ENCODE measurements at places on chromosomes 1 and 21.

GRCh38 chr1:60828944-60829343 is 253.4 kb upstream of the NFIA start:
- no peak for DNase-seq

DNA sequence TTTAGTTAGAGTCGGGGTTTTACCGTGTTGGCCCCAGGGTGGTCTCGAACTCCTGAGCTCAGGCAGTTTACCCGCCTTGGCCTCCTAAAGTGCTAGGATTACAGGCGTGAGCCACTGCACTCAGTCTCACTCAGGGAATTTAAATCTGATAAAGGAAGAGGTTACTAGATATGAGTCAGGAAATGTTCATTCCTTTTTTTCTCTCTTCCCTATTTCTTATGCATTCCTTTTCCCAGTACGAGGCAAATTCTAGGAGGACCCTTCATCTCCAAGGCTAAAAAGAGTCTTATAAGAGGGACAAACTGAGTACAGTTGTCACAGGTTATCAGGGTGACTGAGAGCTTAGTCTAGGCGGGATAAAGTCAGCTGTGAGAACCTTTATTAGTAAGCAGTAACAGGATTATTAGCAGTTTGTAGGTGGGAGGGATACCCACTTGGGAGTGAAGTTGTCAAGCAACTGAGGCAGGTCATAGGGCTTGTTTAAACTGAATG is 9.1 kb downstream of the MACF1 start:
- no peak for DNase-seq

- no peak for DNase-seq
Observed at GRCh38 chr1:44484155-44484688, 79.2 kb downstream of the RNF220 start.

GRCh38 chr1:3013371-3014049 is 7.8 kb upstream of the ACTRT2 start:
- DNase-seq = no peak

DNA sequence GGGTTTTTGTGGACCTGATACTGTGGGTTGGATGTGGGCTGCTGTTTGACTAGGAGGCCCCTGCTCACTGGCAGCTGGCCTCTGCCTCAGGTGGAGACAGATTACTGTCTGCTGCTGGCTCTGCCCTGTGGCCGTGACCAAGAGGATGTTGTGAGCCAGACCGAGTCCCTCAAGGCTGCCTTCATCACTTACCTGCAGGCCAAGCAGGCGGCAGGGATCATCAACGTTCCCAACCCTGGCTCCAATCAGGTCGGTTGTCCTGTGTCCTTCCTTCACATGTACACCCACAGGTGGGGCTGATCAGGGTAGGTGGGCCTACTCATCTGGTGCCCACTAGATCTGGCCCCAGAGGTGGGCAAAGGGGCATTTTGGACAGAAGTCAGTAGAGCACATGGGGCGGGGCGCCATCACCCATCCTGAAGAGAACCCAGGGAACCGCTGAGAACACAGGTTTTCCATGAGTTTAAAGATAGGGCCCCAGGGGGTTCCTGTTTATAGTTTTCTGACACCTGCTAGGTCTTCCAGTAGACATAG is 37.2 kb downstream of the ZBTB17 start:
- DNase-seq = no peak

GRCh38 chr1:22736501-22737080 is 26.0 kb downstream of the EPHB2 start:
- DNase-seq = no peak

DNA sequence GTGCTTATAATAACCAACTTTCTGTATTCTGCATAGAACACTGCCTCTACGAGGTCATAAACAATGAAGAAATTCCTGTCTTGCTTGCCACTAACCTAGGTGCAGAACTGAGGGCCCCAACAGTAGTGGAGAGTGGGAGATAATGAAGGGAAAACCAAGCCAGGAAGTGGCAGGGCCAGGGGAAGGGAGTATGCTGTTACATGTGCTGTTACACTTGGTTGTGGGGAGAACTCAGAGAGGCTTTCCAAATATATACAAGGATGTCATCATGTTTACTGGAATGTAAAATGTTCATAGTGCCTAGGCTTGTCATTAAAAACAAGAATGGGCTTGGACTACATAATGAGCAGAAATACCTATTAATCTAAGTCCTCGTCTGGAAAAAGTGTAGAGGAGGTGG is 31.1 kb downstream of the NHLH2 start:
- DNase-seq = no peak

GRCh38 chr1:109213345-109213823 is 334 bp upstream of the SARS1 start:
- no peak for DNase-seq

DNA sequence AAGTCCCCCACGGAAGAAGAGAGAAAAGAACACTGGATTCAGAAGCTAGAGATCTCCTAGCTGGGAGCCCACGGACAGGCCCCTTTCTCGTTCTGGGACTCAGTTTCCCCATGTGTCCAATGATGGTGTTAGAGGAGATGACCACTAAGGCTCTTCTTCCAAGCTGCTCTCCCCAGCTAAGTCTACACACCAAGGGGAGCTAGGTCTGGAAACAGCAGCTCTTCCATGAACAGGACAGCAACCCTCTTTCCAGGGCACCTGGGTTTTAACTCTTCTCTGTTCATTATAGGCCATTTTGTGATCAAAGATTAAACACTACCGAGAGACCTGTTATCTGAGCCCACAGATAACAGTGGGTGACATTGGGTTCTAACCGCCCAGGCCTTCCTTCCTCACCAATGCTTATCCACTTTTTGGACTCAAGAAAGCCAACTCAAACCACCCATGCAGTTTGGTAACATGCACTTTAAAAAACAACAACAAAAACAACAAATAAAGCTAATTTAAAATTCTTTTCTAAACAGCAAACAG is 85.9 kb downstream of the MRPL37 start:
- DNase-seq = no peak

GRCh38 chr1:47487332-47487731 is 49.5 kb downstream of the FOXD2 start:
- DNase-seq = no peak

GRCh38 chr21:31410499-31411131 is 66.6 kb upstream of the TIAM1 start:
- no peak for DNase-seq
